ENCODE measurements at places on chromosomes 4 and X. TPM values are rescaled to one million over a fixed set of nuclear protein-coding genes. Genes with fewer than 3 reads are reported as not detected.

Gene MAML3
- total RNA-seq, result 4.3 TPM

Gene ZXDA
- total RNA-seq, result 2.9 TPM

Gene RXFP1
- total RNA-seq, result not detected

Gene ZCCHC18
- 0.23 TPM for total RNA-seq

Gene ZNF185
- 77.0 TPM for total RNA-seq

Gene ELF4
- 23.8 TPM for total RNA-seq

Gene NXF2
- not detected for total RNA-seq

Gene UGT2B11
- total RNA-seq, result not detected

GRCh38 chrX:138886769-138887168, 175.3 kb upstream of the FGF13 start:
- peak; percentile 94 for DNase-seq

GRCh38 chrX:45191820-45192409, 8.8 kb downstream of the DIPK2B start:
- DNase-seq, result peak; percentile 59

DNA sequence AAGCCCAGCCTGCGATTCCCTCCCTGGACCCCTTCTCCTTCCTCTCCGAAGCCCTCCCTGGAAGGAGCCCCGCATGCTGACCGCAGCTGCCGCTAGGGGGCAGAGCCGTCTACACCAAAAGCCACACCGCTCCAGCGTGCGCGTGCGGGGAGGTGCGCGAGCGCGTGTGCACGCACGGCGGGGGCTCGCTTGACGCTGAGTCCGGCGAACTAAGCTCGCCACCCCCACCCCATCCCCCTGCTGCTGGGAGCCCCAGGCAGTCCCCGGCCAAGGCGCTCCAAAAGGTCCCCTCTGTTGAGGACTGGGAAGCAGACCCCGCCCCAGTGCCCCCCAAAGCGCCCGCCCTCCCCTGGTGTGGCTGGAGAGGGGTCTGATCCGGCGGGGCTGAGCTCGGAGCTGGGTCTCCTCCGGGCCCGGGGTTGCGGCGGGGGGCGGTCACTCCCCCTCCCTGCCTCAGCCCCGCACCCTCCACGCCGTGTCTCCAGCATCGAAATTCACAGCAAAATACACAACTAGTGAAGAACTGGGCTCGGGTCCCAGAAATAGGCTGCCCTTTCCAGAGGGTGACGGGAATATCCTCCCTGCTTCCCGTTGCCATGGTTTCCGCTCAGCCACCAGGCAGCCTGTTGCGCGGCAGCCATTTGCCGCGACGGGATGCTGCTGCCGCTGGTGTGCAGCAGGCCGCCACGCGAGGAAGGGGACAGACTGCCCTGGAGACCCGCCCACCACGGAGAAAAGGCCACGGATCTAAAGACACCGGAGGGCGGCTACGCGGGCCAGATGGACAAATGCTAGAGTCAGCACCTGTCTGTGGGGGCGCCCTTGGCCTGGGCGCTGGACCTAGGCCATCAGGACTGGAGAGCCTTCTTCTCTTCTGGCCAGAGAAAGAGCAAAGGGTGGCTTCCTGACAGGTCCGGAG, 11.2 kb upstream of the CCNQ start:
- DNase-seq, result peak; percentile 67

DNA sequence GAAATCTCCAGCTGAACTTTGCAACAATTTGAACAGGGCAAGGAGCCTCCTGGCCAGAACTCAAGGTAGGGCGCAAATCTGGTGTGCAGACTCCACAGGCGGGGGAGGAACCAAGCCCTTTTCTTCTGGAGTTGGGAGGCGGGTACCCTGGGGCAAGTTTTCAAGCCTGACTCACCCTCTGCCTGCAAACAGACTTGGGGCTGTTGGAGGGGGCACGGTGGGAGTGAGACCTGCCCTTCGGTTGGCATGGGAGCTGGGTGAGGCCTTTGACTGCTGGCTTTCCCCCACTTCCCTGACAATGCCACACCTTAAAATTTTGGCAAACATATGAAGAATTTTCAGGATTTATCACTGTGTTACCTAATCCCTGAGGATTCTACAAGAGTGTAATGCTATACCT, 709.8 kb upstream of the DIAPH2 start:
- DNase-seq, result peak; percentile 92

DNA sequence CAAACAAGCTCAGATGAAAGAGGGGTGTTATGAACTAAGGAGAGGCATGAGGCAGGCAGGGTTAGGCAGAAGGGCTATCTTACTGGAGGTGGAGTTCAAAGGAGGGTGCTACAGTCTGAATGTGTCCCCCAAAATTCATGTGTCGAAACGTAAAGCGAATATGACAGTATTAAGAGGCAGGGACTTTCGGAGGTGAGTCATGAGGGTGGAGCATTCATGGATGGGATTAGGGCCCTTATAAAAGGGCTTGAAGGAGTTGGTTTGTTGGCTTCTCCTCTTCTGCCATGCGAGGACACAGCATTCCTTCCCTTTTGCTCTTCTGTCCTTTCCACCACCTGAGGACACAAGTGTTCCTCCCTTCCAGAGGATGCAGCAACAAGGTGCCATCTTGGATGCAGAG, 22.9 kb downstream of the APLN start:
- no peak for DNase-seq

DNA sequence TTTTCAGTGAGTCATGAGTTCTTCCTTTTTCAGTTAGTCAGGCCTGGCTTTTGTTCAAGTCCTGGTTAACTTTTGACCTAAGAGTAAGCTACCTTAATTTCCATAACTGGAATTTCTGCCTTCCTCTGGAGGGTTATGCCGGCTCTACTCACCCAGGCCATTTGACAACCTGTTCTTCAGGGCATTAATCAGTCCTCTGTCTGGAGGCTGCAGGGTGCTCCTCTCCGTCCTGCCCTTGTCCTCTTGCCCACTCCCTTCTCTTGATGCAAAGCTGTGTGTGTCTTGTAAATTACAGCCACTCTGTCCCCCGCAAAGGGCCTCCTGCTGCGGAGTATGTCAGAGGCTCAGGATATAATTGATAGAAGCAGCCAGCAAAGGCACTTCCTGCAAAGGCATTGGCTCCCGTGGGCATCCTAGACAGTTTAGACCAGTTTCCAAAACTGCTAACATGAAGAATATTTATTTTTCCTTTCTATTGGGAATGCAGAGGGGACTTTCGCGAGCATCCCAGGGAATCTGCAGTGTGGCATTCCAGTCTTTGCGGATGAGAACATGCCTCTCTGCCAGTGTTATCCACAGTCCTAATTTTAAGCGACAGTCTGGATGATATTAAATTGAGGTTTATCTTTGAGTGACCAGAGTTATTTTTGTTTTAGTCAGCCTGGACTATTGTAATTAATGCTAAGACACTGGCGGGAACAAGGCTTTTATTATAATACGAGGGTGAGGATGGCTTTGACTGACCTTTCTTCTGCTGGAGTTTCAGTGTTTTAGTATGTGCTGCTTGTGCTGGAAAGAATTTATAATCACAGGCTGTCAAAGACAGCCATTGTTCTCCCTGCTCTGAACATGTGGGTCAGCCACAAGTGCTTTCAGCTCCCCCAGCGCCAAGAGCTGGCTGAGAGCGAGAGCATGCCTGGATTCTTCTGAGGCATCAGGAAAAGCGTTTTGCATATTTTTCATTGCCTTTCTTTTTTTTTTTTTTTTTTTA, 74.2 kb downstream of the LIMCH1 start:
- DNase-seq, result peak; percentile 92

GRCh38 chr4:1379351-1379781, 26.9 kb downstream of the NKX1-1 start:
- DNase-seq, result no peak

- no peak for DNase-seq
Observed at GRCh38 chr4:163610648-163611047, 116.2 kb downstream of the TMA16 start.

All from PC-3 (cell line).